ENCODE measurements at places on chromosomes 2 and 18.
A peak's percentile ranks its signal among the peaks of the same experiment; 100 is the strongest.

- no peak for DNase-seq
Measured at GRCh38 chr2:95314964-95315611, 17.9 kb downstream of the KCNIP3 start.

GRCh38 chr18:59985289-59985688, 85.5 kb downstream of the PMAIP1 start:
- no peak for DNase-seq

- DNase-seq: no peak
Measured at GRCh38 chr2:55936351-55936750, 12.8 kb upstream of the EFEMP1 start.

- DNase-seq: no peak
Measured at GRCh38 chr18:58502628-58503027, 126.3 kb downstream of the ALPK2 start.

GRCh38 chr2:10536569-10537133, 88.5 kb upstream of the ODC1 start:
- no peak for DNase-seq

DNA sequence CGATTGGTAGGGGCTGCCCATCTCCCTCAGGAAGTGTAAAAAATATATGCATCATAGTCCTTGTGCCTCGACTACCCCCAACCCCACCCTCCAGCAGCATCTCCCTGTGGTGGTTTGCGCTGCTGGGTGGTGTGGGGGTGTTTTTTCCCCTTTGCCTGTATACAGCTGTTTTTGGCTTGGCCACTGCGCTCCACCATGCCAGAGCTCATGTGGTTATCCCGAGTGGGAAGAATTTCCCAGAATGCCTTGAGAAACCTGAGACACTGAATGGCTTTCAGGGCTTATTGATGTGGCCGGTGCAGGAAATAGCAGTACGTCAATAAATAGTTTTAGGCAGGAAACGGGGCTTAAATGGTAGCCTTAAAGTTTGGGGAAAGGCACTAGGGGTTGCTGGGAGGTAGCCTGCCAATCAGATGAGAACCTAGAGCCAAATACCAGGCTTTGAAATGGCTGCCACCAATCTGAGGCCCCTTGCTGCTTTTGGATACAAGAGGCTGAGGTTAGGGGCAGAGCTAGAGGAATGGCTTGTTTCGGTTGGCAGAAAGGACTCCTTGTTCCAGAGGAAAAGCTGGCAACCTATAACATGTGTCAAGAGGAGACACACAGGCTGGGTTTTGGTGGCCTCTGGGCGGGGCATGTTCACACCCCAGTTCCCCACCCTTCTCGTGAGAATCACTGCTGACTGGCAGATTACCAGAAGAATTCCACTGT, 144.1 kb downstream of the SMAD7 start:
- no peak for DNase-seq

DNA sequence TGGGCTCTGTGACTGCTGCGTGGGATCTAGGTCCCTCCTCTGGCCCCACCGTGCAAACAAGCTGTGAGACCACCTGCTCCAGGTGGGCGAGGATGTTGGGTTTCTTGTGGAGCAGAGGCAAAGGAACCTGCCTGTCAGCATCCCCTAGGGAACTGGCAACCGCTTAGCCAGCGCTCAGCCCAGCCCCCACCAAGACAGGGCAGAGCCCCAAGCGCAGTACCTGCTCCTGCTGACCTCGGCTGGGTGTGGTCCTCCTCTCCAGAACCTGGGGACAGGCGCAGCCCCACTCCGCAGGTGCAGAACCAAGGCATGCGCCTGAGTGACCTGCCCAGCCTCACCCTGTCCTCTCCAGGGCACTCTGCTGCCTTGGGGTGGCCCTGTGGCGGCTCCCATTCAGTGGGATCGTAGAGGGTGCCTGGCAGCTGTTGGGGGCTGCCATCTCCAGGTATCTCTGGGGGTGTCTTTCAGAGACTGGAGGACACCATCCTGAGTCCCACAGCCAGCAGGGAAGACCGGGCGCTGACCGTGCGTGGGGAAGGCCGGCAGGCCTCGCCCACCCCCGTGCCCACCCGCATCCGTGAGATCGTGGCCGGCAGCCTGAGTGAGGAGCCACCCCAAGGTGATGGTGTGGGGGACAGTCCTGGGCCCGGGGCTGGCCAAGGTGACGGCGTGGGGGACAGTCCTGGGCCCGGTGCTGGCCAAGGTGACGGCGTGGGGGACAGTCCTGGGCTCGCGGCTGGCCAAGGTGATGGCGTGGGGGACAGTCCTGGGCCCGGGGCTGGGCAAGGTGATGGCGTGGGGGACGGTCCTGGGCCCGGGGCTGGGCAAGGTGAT, 12.3 kb downstream of the CROCC2 start:
- no peak for DNase-seq

DNA sequence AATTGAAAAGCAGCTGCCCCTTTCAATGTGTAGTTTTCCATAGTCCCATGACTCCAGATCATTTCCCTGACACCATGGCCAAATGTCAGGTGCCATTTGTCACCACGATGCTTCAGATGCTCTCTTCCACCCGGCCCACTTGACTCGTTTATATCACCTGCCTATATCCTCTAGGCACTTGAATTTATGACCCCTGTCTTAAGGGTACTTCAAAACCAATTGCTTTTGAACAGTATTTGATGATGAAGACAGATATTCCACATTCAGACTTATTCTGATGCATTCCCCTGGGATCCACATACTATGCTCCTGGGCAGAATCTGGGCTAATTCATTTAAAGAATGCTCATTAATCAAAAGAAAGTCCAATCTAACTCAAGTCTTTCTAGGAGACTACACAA, 16.9 kb upstream of the RHBDD1 start:
- DNase-seq: no peak

GRCh38 chr18:68482815-68483214, 232.1 kb downstream of the TMX3 start:
- DNase-seq: no peak

DNA sequence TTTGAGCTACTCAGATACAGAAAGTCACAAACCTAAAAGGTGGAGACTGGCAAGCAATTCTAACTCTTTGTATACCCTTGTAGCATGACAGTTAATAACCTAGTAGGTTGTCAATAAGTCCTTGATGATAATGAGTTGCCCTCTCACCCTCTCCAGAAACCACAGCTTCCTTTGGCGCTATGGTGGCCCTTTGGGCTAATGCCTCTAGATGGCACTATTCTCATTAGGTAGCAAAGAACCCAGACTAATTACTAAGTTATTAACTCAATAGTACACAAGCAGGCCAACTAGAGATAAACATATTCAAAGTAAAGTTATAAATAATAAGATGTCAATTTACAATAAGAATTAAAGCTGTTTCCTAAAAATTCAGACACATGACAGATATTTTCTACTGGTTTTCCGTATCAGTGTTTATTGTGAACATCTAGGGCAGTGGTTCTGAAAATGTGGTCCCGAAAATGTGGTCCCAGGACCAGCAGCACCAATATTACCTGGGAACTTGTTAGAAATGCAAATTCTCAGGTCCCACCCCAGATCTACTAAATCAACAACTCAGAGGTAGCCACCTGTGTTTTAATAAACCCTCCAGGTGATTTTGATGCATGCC, 41.1 kb downstream of the LDAH start:
- peak; percentile 13 for DNase-seq

GRCh38 chr2:237567276-237568029, 1.1 kb downstream of the PRLH start:
- no peak for DNase-seq

All from HS-5 (cell line).